T-helper 17 cell (primary cell): ENCODE measurements at places on chromosomes 16 and 17.
A peak's percentile ranks its signal among the peaks of the same experiment; 100 is the strongest.

- H3K27me3 ChIP-seq = peaks cover 17% of the 10 kb centered on the region
- peak overlapping the region; percentile 34 for H3K27ac ChIP-seq
- H3K4me3 ChIP-seq = no peak overlapping the region
- no peaks in the 10 kb centered on the region for H3K36me3 ChIP-seq
These were observed 57.3 kb downstream of the MGAT5B start for GRCh38 chr17:76925441-76925891.

DNA sequence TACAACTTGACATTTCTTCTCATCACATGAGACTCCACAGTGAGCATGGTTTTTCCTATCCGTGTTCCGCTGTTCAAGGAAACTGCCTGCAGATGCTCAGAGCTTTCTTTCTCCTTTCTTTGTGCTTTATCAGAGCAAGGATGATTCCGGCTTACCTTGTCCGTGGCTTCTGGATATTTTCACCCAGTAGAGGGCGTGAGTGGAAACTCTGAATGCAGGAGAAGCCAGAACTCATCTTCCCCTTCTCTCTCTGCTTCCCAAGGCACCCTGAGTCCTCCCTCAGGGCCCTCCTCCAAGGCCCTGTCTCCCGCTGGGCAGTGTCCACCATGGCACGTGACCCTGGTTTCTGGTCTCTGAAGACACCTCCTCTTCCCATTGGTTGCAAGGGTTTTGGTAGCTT, 721.1 kb upstream of the RBFOX1 start:
- H3K4me3 ChIP-seq = no peak overlapping the region
- no peaks in the 10 kb centered on the region for H3K36me3 ChIP-seq
- no peaks in the 10 kb centered on the region for H3K4me1 ChIP-seq
- no peak for DNase-seq
- no peaks in the 10 kb centered on the region for H3K27me3 ChIP-seq

GRCh38 chr17:33803686-33804085, 451.4 kb upstream of the CCL2 start:
- no peak for DNase-seq
- no peaks in the 10 kb centered on the region for H3K4me1 ChIP-seq
- H3K4me3 ChIP-seq = no peak overlapping the region
- H3K27ac ChIP-seq = no peak overlapping the region
- H3K27me3 ChIP-seq = peaks cover 57% of the 10 kb centered on the region

- DNase-seq = no peak
- no peaks in the 10 kb centered on the region for H3K27me3 ChIP-seq
- no peaks in the 10 kb centered on the region for H3K36me3 ChIP-seq
- peak overlapping the region; percentile 97 for H3K4me3 ChIP-seq
These were observed 652 bp downstream of the VPS35L start for GRCh38 chr16:19555938-19556771.

DNA sequence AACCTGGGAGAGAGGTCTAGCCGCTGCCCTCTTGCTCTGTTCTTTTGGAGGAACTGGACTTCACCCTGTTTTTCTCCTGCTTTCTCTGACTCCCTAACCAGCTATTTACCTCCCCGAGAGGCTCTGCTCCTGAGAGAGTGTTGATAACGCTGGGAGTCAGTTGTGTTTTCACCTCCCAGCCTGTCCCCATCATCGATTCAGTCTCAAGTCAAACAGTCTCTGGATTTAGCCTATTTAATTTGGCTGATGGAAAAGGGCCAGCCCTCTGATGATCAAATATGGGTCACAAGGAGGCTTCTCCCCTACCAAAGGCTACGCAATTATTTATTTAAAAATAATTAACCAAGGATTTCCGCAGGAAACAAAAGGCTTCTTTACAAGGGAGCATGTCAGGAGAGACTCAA, 31.8 kb downstream of the HNF1B start:
- H3K36me3 ChIP-seq = no peaks in the 10 kb centered on the region
- no peak overlapping the region for H3K27ac ChIP-seq
- no peak for DNase-seq
- peaks cover 77% of the 10 kb centered on the region for H3K27me3 ChIP-seq
- no peak overlapping the region for H3K4me3 ChIP-seq
- peaks cover 2% of the 10 kb centered on the region for H3K4me1 ChIP-seq

DNA sequence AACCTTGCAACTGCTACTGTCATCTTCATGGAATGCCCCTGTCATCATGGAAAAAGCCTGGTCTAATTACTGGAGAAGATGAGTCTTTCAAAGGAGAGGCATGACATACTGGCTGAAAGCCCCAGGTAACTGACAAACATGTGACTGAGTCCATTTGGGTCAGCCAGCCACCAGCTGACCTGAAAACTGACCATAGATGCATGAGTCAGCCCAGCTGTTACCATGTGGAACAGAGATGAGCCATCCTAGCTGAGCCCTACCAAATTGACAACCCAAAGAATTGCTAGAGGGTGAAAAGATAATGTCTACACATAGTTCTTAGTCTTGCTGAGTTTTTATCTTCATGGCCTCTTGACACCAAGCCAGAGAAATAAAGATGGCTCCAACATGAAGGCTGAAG, 311.8 kb downstream of the UTP18 start:
- no peaks in the 10 kb centered on the region for H3K4me1 ChIP-seq
- H3K27me3 ChIP-seq = peaks cover 17% of the 10 kb centered on the region
- no peaks in the 10 kb centered on the region for H3K36me3 ChIP-seq
